Naive B cell (primary cell): ENCODE measurements at places on chromosomes 7 and 10.

DNA sequence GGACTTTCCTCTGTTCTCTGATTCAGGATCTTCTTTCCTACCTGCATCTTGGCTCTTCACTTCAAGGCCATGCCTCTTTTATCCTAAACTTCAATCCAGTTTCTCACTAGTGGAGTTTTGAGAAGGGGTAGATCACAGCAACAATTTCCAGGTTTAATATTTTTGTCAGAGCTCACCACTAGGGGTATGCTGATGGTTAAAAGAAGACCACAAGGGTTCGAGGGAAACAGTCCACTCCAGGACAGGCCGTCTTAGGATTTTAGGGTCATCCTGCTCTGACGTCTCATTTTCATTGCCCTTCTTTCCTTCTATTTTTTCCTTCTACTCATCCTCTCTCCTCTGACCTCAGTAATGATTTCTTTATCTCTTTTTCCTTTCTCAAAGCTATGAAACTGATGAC, 11.3 kb downstream of the STAG3 start:
- H3K36me3 ChIP-seq: no peaks in the 10 kb centered on the region
- H3K4me3 ChIP-seq: no peak overlapping the region
- no peak overlapping the region for H3K27ac ChIP-seq
- peaks cover 44% of the 10 kb centered on the region for H3K4me1 ChIP-seq

- H3K4me3 ChIP-seq: no peak overlapping the region
- H3K27me3 ChIP-seq: no peaks in the 10 kb centered on the region
- peak overlapping the region; percentile 43 for H3K27ac ChIP-seq
- no peaks in the 10 kb centered on the region for H3K4me1 ChIP-seq
- DNase-seq: no peak
Measured at GRCh38 chr10:35203745-35204144, 77.1 kb downstream of the CREM start.

DNA sequence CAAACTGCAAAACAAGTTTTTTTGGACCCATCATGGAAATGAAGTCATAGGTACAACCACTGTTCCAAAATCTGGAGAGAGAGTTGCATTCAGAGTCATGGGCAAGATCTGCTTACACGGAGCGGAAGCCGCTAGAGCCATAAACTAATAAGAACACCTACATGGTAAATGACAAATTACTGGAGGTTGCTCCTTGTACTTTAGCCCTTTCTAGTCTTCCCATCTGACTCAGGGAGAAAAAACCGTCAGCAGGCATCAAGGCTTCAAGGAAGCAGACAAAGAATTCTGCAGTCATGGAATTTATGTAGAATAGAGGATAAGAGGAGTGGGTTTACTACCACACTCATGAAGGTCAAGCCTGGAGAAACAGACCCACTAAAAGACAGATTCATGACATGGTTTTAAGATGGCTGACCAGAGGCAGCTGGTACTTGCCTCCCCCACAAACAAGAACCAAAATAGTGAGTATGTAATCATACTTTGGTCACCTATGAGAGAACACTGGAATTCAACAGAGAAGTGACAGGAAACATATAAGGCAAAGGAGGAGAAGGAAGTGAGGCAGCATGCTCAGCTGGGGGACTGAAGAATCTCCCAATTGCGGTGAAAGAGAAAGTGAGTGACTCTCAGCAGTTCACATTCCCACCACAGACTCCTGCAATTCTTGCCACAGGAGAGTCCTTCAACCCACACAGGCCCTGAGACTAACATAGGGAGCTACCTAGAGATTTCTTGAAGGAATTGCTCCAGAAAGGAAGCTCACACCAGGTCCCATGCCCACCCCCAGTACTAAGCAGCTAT, 42.4 kb upstream of the ASAH2 start:
- no peak overlapping the region for H3K4me3 ChIP-seq
- no peak overlapping the region for H3K27ac ChIP-seq
- H3K27me3 ChIP-seq: no peaks in the 10 kb centered on the region
- no peak for DNase-seq
- peaks cover 2% of the 10 kb centered on the region for H3K36me3 ChIP-seq

DNA sequence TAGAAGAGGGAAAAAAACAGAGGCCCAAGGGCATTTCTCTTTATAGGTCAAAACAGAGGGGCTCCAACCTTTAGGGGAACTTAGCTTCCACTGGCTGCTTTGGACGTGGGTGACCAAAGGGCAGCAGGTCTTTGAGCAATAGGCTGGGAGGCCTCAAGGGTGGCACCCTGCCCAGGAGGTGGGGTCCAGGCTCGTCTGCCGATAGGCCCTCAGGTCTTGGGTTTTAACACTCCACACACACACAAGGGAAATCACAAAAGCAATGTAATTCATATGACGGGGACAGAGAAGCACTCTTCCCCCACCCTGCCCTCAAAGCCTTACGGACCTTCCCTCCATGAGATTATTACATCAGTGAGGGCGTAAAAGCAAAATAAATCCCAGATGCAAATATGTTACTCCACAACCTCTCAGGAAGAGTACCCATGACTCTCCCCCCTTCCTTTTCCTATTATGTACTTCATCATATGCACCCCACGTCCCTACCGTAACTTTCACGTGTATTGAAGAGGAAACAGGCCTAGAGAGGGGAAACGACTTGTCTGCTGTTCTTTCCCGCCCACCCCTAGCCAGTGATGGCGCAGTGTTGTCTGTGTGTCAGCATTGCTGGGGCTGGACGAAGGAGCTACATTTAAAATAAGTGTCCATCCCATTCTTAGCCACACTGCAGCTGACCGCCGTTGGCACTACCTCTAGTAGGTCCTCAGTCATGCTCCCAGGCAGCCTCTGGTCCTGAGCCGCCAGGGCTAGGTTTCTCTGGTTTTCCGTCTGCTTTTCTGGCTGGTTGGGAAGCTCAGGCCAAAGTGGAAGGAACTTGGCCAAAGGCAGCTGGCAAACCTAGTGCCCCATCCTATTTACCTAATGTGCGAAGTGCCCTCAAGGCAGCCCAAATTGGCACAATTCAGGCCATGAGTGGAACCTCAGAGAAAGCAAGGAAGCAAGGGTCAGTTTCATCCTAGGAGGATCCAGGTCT, 2.1 kb downstream of the PCBD1 start:
- H3K36me3 ChIP-seq: peaks cover 4% of the 10 kb centered on the region
- H3K4me1 ChIP-seq: peaks cover 4% of the 10 kb centered on the region
- no peaks in the 10 kb centered on the region for H3K27me3 ChIP-seq
- H3K27ac ChIP-seq: peak overlapping the region; percentile 2
- peak overlapping the region; percentile 63 for H3K4me3 ChIP-seq

GRCh38 chr7:28999427-28999826, 41.3 kb upstream of the TRIL start:
- no peak overlapping the region for H3K4me3 ChIP-seq
- H3K27me3 ChIP-seq: peaks cover 18% of the 10 kb centered on the region
- no peak for DNase-seq

GRCh38 chr7:22700559-22701002, 26.4 kb upstream of the IL6 start:
- peaks cover 47% of the 10 kb centered on the region for H3K4me1 ChIP-seq
- peaks cover 7% of the 10 kb centered on the region for H3K36me3 ChIP-seq
- no peak overlapping the region for H3K4me3 ChIP-seq
- H3K27me3 ChIP-seq: no peaks in the 10 kb centered on the region
- no peak for DNase-seq

DNA sequence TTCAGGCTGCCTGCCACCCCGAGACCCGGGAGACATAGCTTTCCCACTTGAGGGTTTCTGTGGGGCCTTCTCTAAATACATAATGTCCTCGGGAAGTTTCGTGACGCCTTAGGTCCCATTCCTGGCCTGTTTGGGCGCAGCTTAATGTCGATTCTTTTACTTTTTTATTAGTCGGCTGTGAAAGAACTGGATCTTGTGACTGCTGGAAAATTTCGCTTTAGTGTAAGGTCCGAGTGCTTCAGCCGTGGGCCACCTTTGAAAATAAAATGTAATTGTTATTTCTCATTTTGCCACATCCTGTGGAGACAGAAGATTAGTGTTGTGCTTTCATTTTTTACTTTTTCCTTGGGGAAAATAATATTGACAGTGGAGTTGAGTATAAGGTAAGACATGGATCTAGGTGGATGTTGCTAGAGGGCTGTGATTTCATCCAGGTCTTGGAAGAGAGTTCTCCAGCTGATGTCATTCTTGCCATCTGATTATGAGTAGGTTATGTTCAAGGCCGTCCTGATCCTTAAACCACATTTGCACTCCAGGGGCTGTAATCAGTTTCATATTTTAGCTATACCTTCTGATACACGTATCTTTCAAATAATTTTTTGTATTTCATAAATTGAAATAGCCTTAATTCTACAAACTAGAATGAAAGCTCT, 830 bp downstream of the RAB18 start:
- peaks cover 30% of the 10 kb centered on the region for H3K4me1 ChIP-seq
- peak overlapping the region; percentile 100 for H3K27ac ChIP-seq
- H3K27me3 ChIP-seq: peaks cover 10% of the 10 kb centered on the region
- H3K36me3 ChIP-seq: peaks cover 3% of the 10 kb centered on the region
- peak overlapping the region; percentile 97 for H3K4me3 ChIP-seq
